ENCODE measurements at places on chromosomes 4 and X.

GRCh38 chrX:44967221-44967620, 94.2 kb downstream of the KDM6A start:
- DNase-seq = no peak

- DNase-seq = no peak
These were observed 181.8 kb upstream of the MAOA start for GRCh38 chrX:43474321-43474720.

DNA sequence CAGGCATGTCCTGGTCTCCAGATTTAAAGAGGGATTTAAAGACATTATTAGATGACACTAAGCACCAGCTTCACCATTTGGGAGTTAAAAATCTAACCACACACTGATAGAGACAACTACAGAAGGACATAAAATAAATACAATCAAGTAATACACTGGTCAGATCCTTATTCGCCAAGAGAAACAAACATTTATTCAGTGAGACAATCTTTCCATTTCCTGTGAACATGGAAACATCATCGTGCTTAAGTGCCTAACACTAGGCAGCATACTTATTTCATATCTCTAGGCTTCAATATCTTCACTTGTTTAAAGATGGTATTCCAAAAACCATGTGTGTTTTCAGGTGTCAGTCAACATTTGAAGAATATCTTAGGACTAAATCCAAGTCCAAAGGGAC, 103.6 kb downstream of the AREG start:
- DNase-seq = no peak

GRCh38 chr4:3458371-3458770, 4.7 kb upstream of the DOK7 start:
- DNase-seq = no peak

- DNase-seq = no peak
These were observed 168.8 kb downstream of the CDS1 start for GRCh38 chr4:84751707-84752106.

- DNase-seq = no peak
These were observed 335.2 kb downstream of the TENM3 start for GRCh38 chr4:182578402-182578801.

DNA sequence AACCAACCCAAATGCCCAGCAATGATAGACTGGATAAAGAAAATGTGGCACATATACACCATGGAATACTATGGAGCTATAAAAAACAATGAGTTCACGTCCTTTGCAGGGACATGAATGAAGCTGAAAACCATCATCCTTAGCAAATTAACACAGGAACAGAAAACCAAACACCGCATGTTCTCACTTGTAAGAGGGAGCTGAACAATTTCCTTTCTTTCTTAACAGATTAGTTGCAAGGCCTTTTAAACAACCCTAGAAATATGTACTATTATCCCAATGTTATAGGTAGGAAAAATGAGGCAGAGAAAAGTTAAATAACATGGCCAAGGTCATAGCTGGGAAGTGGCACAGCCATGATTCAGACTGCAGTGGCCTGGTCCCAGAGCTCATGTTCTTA, 5.8 kb upstream of the OCIAD2 start:
- no peak for DNase-seq

DNA sequence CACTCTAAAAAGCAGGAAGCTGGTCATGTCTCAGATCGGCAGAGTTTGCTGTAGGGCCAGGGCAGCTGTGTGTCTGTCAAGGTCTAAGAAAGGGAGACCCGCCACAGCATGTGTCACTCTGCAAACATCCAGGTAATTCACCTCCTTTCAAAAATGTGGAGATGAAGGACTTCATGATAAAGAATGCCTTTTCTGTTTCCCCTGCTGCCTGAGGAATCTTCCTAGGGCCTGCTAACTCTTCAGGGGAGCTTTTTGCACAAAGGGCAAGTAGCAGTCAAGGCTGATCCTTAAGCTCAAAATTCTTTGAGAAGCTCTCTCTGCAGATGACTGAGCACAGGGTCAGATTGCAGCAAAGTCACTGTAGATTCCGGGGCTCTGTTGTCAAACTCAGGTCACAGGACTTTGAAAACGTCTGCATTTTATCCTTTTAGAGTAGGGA, 21.1 kb downstream of the RASL11B start:
- no peak for DNase-seq

DNA sequence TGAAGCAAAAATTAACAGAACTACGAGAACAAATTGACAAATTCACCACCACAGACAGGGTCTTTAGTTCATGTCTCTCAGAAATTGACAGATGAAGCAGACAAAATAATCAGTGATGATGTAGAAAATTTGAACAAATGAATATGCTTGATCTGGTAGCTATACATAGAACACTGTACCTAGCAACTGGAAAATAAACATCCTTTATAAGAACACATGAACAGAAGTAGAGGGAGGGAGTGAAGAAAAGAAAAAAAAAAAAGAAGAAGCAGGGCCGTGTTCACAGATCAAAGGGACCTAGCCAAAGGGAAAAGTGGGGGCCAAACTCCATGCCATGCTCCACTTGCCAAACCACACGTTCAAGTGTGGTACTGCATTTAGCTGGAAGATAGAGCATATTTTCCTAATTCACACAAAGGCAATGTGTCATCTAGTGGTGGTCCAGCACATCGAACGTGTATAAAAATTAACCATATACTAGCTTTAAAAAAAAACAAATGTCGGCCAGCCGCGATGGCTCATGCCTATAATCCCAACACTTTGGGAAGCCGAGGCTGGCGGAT, 5.6 kb upstream of the THOC2 start:
- DNase-seq = no peak

DNA sequence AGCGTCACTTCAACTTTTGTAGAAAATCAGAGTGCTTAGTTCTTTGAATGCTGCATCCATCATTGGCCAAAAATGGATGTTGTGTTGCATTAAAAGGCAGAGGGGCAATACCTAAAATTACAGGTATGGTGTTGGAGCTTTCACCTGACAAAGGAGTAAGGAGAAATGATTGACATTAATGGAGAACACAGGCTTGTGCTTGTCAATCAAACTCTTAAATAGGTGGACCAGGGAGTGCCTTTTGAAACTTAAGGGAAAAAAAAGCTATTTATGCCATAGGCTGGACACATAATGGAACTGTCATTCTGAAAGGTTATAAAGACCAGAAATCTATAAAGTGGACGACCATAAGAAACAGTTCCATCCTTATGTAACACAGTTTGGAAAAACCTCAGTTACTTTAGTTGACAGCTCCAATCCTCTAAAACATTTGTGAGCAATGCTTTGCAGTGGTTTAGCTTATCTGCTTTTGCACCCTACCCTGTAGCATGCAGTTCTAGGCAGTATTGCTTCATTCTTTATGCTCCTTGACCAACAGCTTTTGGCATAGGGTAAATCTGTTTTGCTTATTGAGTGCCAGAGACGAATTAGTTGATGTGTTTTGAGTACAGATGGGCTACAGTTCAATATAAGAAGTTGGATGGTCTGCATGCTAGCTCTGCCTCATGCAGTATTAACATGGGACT, 2.4 kb downstream of the HADH start:
- DNase-seq = no peak

- DNase-seq = no peak
These were observed 20.6 kb downstream of the CCNQ start for GRCh38 chrX:153578200-153578835.

GRCh38 chrX:19887911-19888879, 795 bp upstream of the SH3KBP1 start:
- DNase-seq = peak; percentile 68

- DNase-seq = no peak
These were observed 5.9 kb downstream of the ZFYVE28 start for GRCh38 chr4:2412534-2412884.

- DNase-seq = no peak
These were observed 28.4 kb downstream of the WFS1 start for GRCh38 chr4:6298035-6298434.

- no peak for DNase-seq
These were observed 311.2 kb upstream of the GATB start for GRCh38 chr4:152072001-152072485.

DNA sequence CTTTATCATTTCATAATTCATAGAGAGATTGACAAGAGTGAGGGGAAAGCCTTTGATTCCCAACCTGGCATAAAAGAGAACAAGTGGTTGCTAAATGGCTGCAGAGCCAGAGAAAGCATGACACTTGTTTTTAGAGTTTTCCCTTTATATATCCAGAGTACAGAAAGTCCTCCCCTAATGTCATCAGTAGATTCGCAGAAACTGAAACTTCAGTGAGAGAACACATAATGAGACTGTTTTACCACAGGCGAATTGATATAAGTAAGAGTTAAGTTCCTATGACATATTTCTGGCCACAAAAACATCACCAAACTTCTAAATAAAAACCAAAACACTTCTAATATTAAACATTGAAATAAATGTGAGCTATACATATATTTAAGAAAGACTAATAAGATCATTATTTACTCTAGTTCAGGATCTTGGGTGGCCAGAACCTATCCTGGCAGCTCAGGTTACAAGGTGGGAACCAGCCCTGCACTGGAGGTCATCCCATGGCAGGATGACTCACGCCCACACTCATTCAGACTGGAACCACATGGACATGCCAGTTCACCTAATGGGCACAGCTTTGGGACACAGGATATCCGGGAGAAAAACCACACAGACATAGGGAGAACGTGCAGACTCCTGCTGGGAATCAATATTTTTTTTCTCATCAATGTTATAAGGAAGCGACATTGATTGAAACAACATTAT, 35.5 kb downstream of the NWD2 start:
- DNase-seq = no peak

GRCh38 chr4:95949136-95949765, 109.4 kb downstream of the PDHA2 start:
- no peak for DNase-seq

GRCh38 chr4:21749924-21750323, 198.6 kb downstream of the KCNIP4 start:
- no peak for DNase-seq

GRCh38 chr4:180675359-180675650, 1567.9 kb upstream of the TENM3 start:
- DNase-seq = no peak

DNA sequence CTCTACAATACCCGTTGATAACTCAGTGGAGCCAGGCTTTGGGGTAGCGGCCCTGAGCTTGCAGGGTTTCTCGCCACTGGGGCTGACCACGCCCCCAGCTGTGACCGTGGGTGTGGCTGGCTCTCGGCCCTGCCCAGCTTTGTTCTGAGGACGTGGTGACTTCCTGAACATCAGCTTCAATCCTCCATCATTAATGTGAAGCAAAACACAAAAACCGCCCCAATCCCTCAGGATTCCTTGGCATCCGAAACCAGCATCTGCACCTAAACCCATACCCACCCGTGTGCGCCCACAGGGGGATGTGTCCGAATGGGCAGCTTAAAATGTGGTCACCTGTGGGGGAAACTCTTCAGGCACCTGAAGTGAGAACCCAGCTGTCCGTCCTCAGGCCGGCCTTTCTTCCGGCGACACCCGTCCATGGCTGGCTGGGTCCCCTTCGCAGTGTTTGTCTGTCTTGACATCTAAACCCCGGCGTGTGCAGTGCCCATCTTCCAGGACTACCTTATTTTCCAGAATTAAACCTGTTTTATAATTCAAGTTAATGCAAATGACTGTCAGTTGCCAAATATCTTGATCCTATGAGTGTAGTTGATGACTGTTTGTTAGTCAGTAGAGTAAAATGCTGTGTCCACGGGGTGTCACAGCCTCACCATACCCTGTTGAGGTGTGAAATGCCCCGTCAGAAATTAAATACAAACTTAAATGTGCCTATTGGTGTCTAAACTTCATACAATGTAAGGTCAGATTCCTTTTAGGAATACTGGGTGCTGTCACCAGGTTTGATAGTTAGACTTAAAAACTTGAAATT, 27.3 kb downstream of the NELFA start:
- no peak for DNase-seq

GRCh38 chr4:102687373-102687981, 73.3 kb downstream of the MANBA start:
- no peak for DNase-seq

GRCh38 chr4:169136796-169137557, 126.9 kb upstream of the CBR4 start:
- DNase-seq = no peak

DNA sequence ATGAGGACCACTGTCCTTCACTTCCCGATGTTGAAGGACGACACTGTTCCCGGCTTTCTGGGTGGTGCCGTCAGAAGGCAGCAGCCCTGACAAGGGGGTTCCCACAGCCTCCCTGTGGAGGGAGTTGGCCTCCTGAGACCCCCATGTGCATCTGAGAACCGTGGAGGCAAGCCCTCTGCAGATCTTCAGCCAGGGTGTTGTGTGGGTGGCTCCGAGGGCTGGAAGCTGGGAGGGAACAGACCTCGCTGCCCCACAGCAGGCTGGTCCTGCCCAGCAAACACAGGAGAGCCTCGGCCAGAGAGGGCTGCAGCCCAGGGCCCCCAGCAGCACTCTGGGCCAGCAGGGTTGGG, 16.2 kb downstream of the DGKQ start:
- no peak for DNase-seq

DNA sequence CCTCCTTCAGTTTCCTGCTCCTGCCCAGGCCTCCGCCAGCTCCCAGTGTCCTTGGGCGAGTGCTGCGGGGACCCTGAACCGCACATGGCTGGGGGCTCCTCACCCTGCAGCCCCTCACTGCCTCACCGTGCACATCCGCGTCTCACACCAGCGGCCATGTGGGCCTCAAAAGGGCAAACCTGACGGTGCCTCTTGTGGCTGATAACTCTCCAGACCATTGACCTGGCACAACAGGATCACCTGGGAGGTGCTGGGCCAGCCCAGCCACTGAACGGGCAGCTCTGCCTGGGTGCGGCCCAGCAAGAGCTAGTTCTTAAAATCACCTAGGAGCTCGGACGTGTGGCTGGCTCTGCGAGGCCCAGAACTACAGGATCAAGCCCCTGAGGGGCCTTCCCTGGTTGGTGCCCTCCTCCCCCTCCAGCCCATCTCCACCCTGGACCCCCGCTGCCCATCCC, 4.1 kb upstream of the S100P start:
- DNase-seq = no peak

DNA sequence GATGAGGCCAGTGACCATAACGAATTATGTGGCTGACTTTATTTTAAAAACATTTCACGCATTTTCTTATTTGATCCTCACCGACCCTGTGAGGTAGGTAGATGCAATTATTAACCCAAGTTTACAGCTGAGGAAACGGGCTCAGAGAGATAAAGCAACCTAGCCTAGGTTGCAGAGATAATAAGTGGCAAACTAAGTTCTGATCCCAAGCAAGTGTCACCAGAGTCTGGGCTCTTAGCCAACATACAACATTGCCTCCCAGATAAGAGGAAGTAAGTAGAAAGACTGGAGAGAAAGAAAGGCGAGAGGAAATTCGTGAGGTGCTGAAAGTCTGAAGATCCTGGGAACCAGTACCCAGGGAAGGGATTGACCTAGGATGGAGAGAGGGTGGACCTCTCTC, 77.4 kb upstream of the GPR50 start:
- DNase-seq = no peak

DNA sequence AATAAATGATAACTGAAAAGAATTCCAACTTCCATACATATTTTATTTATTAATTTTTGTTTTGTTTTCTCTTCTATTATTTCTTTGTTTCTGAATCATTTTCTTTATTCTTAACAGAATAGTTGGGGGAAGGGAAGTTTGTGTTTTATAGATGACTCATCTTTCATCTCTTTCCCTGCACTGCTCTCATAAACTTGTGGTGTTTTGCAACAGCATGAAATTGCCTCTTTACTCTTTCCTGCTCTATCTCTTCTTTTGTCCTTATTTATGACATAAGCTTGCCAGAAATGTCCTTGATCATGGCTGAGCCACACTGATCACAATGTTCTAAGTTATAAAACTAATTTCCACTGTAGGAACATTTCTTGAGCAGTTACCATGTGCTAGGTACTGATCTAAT, 22.3 kb downstream of the QRFPR start:
- DNase-seq = no peak

GRCh38 chr4:20276848-20277247, 25.1 kb downstream of the SLIT2 start:
- no peak for DNase-seq

GRCh38 chrX:105461016-105461415, 240.5 kb upstream of the TEX13A start:
- no peak for DNase-seq
